Right forelimb (tissue), 1 donor: ENCODE measurements at places on chromosomes 16 and 17.

GRCh38 chr16:27264151-27264550 is 4.4 kb downstream of the NSMCE1 start:
- DNase-seq = no peak

- DNase-seq = no peak
These were observed 3.2 kb downstream of the ACOX1 start for GRCh38 chr17:75975757-75976174.

DNA sequence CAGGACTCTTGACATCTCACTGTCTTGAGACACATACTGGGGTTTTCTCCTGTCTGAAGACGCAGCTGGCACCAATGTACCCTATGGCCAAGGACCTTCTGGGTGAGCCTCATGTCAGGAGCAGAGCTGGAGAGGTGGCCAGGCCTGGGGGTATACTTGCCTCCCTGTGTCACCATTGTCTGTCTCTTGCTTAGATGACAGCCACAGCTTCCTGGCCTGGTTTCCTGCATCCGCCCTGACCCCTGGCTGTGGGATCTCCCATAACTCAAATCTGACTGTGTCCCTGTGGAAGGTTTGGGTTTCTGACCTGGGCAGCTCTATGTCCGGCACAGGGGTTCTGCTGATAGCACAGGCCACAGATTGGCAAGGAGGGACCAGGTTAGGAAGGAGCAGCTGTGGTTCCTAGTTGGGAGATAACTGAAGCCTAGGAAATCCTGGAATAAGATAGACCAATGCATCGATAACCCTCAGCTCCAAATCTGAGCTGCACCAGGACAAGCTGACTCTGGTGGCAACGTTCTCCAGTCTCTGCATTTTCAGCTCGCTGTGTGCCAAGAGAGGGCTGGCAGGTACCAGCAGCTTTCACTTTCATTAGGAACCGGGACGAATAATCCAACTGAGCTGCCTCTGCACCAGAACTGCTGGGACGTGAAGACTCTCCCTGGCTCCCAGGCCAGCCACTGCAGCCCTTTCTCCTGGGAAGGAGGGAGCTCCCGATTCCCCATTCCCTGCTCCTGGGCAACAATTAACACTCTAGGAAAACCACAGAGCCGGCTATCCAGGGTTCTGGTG is 5.0 kb downstream of the DEXI start:
- DNase-seq = no peak

DNA sequence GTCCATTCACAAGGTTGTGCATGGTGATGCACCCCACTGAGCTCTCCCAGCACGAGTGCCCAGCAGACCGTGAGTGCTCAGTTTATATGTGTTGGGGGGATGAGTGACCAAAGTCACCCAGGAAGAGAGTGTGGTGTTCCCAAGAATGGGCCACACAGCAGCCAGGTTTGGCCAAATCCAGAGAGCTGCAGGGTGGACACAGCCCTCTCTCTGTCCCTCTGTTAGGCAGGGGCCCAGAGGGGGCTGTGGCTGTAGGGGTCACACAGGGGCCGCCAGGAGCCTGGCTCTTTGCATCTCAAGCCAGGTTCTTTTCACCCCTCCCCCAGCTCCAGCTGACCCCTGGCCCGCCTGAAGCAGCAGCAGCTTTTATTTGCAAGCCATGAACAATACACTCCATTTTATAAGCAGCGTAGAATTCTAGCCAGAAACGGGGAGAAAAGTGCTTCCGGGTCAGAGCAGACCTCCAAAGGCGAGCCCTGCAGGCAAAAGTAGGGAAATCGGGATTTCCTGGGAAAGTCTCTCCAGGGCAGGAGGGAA is 13.3 kb downstream of the COTL1 start:
- DNase-seq = no peak

- DNase-seq = no peak
These were observed 4.4 kb upstream of the CBFB start for GRCh38 chr16:67024384-67025209.

DNA sequence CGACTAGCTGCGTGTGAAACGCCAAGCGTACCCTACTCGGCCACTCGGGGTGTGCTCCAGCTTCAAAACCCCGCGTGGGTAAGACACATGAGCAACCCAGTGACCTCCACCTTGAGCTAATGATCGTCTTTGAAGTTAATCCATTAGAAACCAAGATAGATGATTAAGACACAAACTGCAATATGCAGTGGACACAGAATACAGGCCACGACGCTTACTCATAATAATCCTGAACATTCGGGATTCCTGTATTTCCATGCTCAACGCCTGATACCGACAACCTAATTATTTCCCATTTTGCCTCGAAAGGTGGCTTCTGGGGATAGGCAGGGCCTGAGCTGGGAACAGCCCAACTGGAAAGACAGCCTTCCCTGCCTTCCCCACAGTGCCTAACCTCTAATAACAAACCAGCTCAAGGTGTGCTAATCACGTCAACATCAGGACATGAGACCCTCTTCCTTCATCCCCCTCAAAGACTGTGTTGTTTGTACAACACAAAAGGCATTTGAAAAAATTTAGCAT is 504 bp upstream of the COPRS start:
- no peak for DNase-seq

- DNase-seq = no peak
These were observed 29.4 kb downstream of the RNF112 start for GRCh38 chr17:19440421-19440820.

DNA sequence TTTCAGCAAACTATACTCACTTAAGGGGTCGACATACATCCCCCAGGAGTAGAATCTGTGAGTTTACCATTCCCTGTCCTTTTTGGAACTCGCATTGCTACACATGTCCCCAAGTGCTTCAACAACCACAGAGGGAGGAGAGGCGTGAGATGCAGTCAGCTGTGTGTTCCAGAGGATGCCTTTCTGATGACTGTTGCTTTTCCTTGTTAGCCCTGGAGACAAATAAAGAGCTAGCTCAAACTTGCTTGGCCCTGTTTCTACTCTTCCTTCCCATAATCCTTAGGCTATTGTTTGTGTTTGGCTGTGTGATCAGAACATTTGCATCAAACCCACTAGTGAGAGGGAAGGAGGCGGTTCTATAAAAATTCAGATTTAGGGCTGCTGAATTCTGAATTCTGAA is 264.0 kb downstream of the ENGASE start:
- no peak for DNase-seq

- DNase-seq = no peak
These were observed 540 bp upstream of the ACLY start for GRCh38 chr17:41919165-41919817.

- no peak for DNase-seq
These were observed 33.6 kb upstream of the MED13 start for GRCh38 chr17:62098623-62099231.

DNA sequence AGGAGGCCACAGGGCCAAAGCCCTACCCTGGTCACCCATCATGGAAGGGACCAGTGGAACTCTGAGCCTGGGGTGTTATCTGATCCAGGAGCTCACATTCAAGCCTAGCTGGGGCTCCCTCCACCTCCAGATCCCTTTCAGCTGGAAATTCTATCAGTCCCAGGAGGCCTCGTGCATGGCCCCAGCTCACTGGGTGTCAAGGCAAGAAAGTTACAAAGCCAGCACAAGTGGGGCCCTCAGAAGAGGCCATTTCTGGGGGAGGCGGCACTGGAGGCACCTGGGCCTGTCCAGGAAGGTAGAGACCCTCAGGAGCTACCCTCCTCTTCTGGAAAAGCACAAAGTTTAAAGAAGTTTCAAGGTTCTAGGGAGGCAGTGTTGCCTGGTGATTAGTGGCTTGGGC is 4.8 kb downstream of the CA7 start:
- DNase-seq = no peak

GRCh38 chr17:69059458-69060175 is 1.1 kb downstream of the ABCA9 start:
- DNase-seq = no peak

- no peak for DNase-seq
These were observed 16.1 kb upstream of the NPTX1 start for GRCh38 chr17:80492343-80493136.

- no peak for DNase-seq
These were observed 1.4 kb upstream of the KANSL1 start for GRCh38 chr17:46194393-46195216.

GRCh38 chr16:57141822-57142631 is 43.8 kb downstream of the PSME3IP1 start:
- DNase-seq = no peak

GRCh38 chr16:50228364-50228868 is 37.9 kb upstream of the ADCY7 start:
- no peak for DNase-seq

- no peak for DNase-seq
These were observed 4.7 kb downstream of the DUSP14 start for GRCh38 chr17:37494401-37494831.

DNA sequence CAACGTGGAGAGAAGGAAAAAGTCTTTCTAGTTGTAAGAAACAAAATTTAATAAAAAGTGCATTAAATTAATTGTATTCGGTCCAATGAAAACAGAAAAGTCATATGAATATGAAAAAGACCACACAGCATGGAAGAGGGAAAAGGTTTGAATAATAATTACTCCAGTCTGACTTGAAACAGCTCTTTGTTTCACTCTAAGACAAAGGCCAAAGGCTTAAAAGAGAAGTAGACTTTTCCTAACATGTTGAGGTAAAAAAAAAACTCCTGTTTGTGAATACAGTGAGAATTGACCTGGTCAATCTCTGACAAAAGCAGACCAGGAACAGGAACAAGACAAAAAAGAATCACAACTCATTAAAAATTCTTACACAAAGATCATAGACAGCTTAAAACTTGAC is 429.8 kb downstream of the TOX3 start:
- no peak for DNase-seq

DNA sequence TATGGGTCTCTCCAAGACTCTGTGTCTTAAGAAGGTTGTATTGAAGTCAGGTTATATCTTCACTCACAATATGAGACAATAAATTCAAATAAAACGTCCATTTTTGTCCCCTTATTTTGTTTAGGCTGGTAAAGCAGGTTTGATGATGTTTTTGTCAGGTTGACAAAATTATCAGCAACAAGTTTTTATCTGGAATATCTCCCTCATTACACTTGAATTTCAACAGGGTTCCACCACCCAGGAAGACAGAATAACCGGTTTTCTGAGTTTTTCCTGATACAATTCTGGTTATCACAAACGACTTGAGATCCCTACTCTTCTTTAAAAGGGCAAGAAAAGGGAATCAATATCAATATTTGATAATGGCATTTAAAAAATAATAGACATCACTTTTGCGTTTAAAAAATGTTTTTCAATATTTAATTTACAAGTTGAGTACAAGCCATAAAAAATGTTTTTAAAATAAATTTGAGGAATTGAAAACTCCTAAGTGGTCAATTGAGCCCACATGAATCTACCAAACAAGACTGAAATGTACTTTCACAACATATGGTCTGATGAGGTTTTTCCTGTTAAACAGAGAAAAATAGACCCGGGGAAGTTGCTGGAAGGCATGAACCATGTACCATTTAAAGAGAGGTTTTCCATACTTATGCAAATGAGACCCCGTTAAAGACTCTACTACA is 1.4 kb upstream of the ATP6V0A1 start:
- no peak for DNase-seq

GRCh38 chr17:32020943-32021614 is 13.9 kb downstream of the LRRC37B start:
- no peak for DNase-seq

DNA sequence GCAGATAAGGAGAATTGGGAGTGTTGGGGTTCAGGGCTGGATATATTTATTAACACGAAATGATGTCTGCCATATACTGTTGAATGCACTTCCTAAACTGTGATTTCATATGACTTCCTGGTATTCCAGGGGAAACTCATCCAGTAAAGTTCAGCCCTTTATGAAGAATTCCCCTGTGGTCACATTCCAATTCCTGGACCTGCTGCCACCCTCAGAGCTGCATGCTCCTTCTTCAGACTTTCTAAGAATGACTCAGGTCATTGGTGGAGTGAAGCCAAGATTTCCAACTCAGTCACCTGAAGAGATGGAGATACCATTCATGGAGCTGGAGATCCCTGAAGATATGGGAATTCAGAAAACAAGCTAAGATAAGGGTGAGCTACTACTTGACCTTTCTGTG is 114.2 kb upstream of the TMEM97 start:
- no peak for DNase-seq

- no peak for DNase-seq
These were observed 290 bp downstream of the TLCD1 start for GRCh38 chr17:28725660-28726225.

- DNase-seq = no peak
These were observed 59.0 kb downstream of the LMF1 start for GRCh38 chr16:911604-912321.

DNA sequence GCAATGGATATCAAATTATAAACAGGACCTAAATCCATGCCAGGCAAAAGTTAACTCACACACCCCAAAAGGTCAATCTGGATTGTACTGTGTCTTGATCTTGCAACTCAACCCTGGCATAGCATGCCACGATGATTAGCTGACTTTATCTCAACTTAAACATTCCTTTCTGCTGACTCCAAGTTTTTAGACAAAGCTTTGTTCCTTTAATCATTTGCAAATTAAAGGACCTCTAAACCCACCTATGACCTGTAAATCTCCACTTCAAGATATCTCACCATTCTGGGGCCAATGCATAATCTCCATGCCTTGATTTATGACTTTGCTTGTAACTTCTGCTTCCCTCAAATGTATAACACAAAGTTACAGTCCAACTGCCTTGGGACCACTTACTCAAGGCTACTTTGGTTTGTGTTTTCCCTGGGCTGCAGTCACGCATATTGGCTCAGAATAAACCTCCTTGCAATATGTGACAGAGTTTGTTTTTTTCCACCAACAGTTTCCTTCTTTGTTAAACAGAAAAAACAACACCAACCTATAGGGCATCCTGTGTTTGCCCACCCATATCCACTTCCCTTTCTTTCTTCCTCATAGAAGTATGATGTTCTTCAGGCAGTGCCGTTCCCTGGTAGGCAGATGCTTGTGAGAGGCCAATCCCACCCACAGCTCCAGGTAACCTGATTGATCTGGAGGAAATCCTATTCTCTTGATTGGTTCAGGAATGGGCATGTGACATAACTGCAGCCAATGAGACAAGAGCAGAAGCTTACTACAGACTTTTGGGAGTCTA is 390.6 kb upstream of the ERCC4 start:
- no peak for DNase-seq

DNA sequence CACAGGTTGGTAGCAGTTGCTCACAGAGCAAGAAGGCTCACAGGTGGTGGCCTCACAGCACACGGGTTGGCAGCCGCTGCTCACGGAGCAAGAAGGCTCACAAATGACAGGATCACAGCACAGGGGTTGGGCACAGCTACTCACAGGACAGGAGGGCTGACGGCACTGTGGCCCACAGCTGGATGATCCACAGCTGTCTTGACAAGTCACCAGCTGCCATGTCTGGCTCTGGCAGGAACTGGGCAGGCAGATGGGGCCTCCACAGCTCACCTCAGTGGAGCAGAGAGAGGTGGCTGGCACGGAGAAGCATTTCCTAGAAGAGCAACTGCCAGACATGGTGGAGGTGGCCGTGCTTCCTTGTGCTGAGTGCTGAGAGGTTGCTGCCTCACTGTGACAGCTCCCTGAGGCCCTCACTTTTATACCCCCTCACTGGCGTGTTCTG is at the start of gene KRTAP16-1:
Gene KRTAP16-1, minus strand, starts transcription at position 392 of the 442 bp plus-strand sequence. Its CDS starts 56 bp downstream, at position 336.
- DNase-seq = no peak
